Forelimb muscle (tissue), 1 donor: ENCODE measurements at places on chromosomes 4 and X. TPM values are rescaled to one million over a fixed set of nuclear protein-coding genes. Genes with fewer than 3 reads are reported as not detected.

- DNase-seq: no peak
Measured at GRCh38 chr4:2666722-2667247, 89.4 kb downstream of the TNIP2 start.

GRCh38 chr4:106414366-106414765 lies 45.8 kb upstream of the GIMD1 start:
- no peak for DNase-seq

- DNase-seq: no peak
Measured at GRCh38 chrX:13664020-13664419, 11.1 kb downstream of the TCEANC start.

- DNase-seq: no peak
Measured at GRCh38 chrX:19824603-19825002, 62.8 kb downstream of the SH3KBP1 start.

DNA sequence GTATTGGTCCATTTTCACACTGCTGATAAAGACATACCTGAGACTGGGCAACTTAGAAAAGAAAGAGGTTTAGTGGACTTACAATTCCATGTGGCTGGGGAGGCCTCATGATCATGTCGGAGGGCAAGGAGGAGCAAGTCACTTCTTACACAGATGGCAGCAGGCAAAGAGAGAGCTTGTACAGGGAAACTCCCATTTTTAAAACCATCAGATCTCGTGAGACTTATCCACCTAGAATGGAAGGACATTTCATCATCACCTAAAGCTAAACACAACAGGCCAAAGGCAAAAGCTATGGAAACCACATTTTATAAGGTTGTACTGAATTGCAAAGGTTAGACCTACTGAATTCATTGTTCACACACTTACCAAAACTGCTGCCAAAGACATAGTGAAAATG lies 6.0 kb upstream of the SLC25A43 start:
- DNase-seq: no peak

- no peak for DNase-seq
Measured at GRCh38 chrX:28625223-28625622, 38.0 kb downstream of the IL1RAPL1 start.

DNA sequence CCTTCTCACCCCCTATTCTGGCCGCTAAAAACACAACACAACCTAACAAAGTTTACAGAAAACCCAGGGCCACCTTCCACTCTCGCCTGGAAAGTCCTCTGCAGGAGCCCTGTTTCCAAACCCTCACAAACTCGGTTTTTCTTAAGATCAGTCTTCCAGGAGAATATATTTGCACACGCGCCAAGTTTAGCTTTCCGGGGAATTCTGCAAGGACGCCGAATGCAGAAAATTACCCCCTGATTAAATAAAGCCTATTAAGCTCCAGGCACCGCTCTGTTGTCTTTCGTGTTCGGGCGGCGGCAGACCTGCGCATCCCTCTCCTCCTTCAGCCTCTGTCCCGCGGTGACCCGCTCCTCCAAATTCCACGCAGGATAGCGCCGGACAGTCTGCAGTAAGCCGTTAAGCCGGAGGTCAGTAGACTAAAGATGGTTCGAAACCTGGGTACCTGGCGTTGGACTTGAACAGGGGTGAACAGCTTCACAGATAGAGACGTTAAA lies 5.0 kb downstream of the MSX1 start:
- DNase-seq: no peak

The GAGE12H gene
- polyA plus RNA-seq: not detected

The GAGE2A gene
- polyA plus RNA-seq: not detected

GRCh38 chrX:15114743-15115566 lies 154.9 kb downstream of the ASB9 start:
- no peak for DNase-seq

DNA sequence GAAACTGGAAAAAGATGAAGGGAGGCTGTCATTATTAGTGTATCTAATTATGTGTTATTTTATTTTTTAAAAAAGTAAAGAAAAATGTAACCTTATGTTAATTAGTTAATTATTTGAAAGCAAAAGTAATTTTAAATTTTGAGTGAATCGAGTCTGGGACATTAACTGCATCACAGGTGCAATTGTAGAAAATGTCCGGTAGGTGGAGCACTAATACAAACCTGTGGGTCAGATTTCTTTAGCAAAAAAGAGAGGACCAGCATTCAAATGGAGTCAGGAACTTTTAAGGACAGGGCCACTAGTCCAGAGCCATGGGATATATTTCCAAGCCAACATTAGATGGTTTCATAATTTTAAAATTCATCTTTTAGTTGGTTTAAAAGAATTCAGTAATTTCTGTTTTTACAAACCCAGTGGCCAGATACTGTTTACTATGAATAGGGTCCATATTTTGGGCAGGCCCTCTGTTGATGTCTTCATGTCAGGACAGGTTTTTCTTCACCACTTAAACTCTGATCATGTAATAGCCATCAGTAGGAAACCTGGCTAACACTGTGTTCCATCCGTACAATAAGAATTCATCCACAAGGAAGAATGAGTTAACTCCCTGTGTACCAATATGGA lies 27.2 kb downstream of the BST1 start:
- DNase-seq: no peak

GRCh38 chr4:42281324-42282020 lies 115.8 kb upstream of the SHISA3 start:
- DNase-seq: no peak
